ENCODE measurements at places on chromosomes 3 and 15.

GRCh38 chr3:172106989-172107388 is 67.6 kb downstream of the FNDC3B start:
- peak; percentile 85 for DNase-seq

DNA sequence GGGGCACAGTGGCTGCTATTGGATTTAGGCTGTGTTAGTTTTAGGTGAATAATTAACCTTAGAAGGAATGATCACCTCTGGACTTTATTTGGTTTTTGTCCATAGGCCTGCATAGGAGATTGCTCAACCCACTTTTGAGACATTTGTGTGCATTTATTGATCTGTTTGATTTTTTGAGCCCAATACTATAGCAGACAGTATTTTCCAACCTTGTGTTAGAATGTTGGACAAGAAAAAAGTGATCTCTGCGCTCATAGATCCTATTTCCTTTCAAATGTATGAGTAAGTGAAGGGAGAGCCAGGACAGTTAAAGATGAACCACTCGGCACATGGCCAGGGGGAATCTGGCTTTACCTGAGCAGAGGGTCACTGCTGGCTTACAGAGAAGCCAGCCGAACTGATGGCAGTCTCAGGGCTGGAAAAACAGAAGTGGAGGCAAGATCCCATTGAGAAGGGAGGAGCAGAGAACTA is 8.8 kb upstream of the TOPBP1 start:
- no peak for DNase-seq

- DNase-seq = no peak
These were observed 592.0 kb downstream of the ZNF385D start for GRCh38 chr3:21158861-21159542.

- no peak for DNase-seq
These were observed 23.6 kb upstream of the LRRC34 start for GRCh38 chr3:169836078-169836941.

DNA sequence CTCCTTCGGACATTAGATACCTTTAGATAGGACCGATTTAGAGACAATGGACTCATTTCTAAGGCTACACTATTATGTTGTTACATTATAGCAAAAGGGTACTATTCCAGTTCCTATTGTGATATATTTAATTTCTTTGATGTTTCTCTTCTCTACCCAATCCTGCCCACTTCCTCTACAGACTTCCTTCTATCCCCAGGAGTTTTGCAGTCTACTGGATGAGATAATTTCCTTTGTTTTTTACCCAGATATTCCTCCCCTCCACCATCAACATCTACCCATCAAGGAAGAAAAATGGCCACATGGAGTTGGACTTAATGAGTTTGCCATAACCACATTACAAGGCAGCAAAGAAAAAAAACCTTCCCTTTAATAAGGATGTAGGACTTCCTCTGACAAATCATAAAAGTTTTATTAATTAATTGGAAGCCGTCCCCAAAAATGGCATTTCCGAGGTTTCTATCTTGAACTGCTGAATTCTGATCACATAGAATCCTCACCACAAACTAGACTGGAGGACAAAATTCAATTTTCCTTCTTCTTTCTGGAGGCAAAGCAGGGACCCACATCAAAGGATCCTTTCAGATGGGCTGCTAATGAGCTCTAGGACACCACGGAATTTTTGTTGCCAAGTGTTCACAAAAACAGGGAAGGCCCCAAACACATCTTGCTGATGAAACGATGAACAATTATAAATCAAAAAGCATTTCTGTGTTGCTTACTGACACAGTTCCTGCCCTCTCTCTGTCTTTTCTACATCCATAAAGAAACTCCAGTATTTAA is 33.4 kb downstream of the FRMD4B start:
- DNase-seq = no peak

GRCh38 chr3:44252332-44252959 is 10.8 kb downstream of the TOPAZ1 start:
- DNase-seq = no peak

Measured in CD4-positive, alpha-beta T cell treated with Interleukin-4 for 4 hours (primary cell).